ENCODE measurements at places on chromosomes 5 and 9.

GRCh38 chr5:94223235-94223634 lies 395.2 kb downstream of the KIAA0825 start:
- no peak for DNase-seq

GRCh38 chr5:156704139-156704538 lies 146.0 kb upstream of the PPP1R2B start:
- DNase-seq = no peak

DNA sequence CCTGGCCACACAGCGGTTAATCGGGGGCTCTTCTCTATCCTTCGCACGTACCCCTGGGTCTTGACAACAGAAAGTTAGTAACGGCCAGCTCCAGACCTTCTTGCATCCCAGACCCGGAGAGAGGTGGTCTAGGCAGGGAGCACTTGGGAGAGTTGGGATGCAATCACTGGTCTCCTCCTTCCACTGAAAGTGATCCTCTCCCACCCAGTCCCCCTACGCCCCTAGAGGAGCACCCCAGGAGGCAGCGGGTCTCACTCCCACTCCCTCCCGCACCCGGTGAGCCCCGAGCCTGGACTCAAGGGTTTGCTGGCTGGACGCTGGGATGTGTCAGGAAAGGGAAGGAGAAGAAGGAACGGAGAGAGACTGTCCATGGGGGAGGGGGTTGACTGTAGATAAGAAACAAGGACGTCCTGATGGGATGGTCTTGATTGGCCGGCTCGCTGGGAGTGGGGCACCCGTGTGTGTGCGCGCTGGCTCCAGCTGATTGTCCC lies 2.0 kb downstream of the RORB start:
- DNase-seq = no peak

- no peak for DNase-seq
Observed at GRCh38 chr5:6752782-6753181, 39.5 kb downstream of the TENT4A start.

GRCh38 chr9:92665836-92666235 lies 4.1 kb downstream of the IPPK start:
- no peak for DNase-seq
